Activated CD4-positive, alpha-beta T cell treated with anti-CD3 and anti-CD28 coated beads, Interleukin-2, amount 50 U/mL, for 24 hours (primary cell): ENCODE measurements at places on chromosomes 11 and 22.
A peak's percentile ranks its signal among the peaks of the same experiment; 100 is the strongest.

DNA sequence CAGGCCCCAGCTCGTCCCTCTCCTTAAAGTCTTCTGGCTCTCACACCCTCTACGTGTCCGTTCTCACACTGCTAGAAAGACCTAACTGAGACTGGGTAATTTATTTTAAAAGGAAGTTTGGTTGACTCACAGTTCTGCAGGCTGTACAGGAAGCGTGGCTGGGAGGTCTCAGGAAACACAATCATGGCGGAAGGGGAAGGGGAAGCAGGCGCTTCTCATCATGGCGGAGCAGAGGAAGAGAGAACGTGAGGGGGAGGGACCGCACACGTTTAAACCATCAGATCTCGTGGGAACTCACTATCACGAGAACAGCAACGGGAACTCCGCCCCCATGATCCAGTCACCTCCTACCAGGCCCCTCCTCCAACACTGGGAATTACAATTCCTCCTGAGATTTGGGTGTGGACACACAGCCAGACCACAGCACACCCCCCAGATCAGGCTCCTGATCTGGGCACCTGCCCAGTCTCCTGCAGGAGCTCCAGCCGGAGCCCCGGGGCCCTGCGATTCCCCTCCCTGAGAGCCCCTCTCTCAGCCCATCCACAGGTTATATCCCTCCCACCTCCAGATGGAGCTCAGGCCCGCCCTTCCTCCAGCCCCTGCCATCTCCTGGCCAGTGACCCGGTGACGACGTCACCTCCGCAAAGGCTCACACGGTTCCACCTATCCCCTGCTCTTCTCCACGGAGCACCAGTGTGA lies 170.2 kb downstream of the BRD1 start:
- DNase-seq: peak; percentile 34

GRCh38 chr11:117144477-117145392 lies 648 bp downstream of the PAFAH1B2 start:
- DNase-seq: no peak

GRCh38 chr11:40271361-40271760 lies 1188.1 kb downstream of the LRRC4C start:
- no peak for DNase-seq

DNA sequence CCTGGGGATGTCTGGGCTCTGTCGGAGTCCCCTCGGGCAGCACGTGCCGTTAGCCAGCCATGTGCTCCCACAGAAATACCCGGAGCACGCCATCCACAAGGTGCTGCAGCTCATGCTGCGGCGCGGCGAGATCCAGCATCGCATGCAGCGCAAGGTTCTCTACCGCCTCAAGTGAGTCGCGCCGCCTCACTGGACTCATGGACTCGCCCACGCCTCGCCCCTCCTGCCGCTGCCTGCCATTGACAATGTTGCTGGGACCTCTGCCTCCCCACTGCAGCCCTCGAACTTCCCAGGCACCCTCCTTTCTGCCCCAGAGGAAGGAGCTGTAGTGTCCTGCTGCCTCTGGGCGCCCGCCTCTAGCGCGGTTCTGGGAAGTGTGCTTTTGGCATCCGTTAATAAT lies 24.1 kb downstream of the MCM5 start:
- DNase-seq: no peak

- DNase-seq: no peak
These were observed 31.3 kb downstream of the CYTH4 start for GRCh38 chr22:37313376-37314314.

DNA sequence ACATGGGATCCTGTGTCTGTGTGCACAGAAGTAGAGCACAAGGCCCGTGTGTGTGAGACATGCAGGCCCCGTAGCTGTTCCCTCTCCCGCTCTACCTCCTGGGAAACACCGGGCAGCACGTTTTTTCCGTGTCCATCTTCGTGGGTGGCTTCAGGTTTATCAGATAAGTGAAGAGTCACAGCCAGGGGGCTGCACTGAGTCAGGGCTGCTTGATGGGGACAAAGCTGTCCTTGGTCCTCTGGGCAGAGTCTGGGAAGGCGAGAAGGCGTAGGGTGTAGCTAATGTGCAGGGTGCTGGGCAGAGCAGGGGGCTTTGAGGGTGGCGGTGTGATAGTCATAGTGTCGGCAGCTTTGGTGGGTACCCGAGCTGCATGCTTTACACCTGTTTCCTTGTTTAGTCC lies 23.7 kb downstream of the INCENP start:
- DNase-seq: no peak

- DNase-seq: no peak
These were observed 417.1 kb downstream of the CTTN start for GRCh38 chr11:70815485-70815832.

- no peak for DNase-seq
These were observed 17.7 kb upstream of the LMO2 start for GRCh38 chr11:33909552-33909951.

DNA sequence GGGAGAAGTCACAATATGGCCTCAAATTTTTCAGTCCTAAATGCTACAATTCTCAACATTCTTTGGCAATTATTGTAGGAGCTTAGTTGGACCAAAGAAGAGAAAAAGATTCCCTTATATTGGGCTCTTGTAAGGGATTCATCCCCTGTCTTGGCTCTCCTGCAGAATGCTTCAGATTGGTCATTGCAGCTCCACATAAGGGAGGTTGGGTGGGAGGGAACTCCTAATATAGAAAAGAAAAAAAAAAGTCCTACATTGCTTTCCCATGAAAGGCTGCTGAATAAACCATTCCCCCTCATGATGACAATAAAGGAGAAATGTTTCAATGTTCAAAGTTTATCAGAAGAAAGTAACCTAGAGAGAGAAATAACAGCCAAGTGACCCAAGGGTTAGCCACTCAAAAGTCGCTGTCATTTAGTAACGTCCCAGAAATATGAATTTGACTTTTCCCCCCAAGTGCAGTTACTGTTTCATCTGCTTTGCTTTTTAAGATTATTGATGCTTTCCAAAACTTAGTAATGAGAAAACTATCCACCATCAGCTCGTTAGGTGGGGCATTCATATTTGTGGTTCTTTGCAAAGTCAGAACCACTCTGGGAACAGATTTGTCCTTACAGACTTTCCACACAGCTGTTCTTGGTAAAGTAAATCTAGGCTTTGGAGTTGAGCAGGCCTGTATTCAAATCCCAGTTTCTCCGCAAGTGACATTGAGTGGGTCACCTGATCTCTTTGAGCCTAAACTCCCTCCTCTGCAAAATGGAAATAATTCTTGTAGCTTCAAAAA lies 5.0 kb upstream of the SLC1A2 start:
- DNase-seq: no peak

DNA sequence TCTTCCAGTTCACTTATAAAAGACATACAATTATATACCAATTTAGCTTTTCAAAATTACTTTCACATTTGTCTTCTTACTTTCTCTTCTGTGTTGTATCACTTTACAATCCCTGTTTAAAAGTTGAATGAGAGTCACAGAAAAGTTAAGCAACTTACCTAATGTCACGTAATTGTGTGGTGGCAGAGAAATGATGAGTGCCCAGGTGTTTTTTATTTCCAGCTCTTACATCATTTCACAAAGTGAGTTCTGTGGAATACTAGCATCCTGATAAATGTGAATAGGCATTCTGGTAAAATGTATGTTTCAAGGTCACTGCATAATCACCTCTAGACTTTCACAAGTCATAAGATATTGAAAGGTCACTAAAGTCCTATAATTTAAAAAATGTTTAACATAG lies 133.0 kb upstream of the FIBIN start:
- DNase-seq: no peak

DNA sequence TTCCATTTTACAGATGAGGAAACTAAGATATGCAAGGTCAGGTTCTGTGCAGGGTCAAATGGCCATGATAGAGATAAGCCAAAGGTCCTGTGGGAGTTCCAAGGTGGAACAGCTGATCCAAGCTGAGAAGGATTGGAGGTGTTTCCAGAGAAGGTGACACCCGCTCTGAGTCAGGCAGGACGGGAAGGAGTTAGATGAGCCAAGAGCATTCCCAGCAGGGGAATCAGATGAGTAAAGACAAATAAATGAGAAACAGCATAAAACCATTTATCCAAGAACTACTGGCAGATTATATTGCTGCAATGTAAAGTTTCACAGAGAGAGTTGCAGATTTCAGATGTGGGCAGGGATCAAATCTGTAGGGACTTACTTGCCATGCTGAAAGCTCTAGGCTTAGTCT lies 18.9 kb upstream of the HEPHL1 start:
- no peak for DNase-seq

DNA sequence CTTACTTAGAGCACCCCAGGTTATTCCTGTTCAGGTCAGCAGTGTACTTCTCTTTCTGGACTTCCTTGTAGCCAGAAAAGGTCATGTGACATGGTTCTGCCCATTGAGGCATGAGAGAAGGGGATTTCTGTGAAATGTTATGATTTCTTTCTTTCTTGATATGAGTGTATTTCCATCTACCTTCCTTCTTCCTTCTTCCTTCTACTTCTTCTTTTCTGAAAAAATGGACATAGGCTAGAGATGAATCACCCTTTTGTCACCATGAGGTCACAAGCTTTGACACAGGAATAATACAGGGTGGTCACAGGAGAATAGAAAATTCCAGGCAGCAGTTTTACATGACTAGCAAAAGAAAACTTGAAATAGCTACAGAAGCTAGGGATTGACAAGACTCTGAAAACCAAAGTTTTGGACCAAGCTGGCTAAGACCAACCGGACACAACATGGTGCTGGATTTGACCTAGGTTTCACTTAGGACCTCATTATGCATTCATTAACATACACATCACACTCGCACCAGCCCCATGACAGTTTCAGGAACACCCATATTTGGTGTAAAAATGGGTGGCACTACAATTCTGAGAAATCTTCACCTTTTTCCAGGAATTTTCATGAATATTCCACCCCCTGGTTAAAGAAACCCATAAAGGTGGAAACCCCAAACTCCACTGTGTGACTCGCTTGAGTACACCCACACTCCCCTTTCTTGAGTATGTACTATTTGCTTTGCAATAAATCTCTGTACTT lies 21.2 kb upstream of the MAP6 start:
- no peak for DNase-seq

GRCh38 chr11:117834838-117835443 lies 10.4 kb upstream of the FXYD2 start:
- DNase-seq: no peak

- no peak for DNase-seq
These were observed 9.8 kb downstream of the KCNJ1 start for GRCh38 chr11:128857341-128857740.

- peak; percentile 60 for DNase-seq
These were observed 7.2 kb upstream of the BID start for GRCh38 chr22:17781319-17782031.

- DNase-seq: no peak
These were observed 337.9 kb downstream of the LRRC4C start for GRCh38 chr11:41121600-41121999.
